Right hindlimb (tissue), 1 donor: ENCODE measurements at places on chromosomes 12 and 14.
A peak's percentile ranks its signal among the peaks of the same experiment; 100 is the strongest.

- no peak for DNase-seq
Observed at GRCh38 chr12:11801643-11802042, 152.2 kb downstream of the ETV6 start.

DNA sequence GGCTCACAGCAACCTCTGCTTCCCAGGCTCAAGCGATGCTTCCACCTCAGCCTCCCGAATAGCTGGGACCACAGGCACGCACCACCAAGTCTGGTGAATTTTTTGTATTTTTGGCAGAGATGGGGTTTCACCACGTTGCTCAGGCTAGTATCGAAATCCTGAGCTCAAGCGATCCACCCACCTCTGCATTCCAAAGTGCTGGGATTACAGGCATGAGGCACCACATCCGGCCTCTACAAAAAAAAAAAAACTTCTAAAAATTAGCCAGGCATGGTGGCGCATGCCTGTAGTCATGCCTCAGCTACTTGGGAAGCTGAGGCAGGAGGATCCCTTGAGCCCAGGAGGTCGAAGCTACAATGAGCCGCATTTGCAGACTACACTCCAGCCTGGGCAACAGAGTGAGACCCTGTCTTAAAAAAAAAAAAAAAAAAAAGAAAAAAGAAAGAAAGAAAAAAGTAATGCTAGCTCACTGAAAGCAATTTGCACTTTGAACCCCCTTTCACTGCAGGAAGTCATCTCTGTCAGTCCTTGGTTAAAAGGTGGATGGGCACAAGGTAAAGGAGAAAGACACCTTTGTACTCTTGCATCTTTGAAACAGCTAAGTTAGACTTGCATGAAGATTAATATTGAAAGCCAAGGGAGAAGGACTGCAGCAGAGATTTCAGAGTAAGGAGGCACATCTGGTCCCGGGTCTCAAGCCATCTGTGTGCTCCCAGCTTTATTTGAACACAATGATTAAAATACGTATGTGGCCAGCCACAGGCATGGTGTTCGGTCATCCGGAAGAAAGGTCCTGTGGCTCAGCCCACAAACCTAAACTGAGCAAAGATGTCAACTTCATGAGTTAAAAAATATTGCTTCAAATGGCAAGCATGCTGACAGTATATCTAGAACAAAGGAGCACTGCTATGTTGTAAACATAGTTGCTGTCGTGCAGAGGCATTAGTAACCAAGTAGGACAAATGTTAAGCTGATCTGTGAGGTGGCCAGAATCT, 103.8 kb upstream of the HMGA2 start:
- no peak for DNase-seq

- DNase-seq = no peak
Observed at GRCh38 chr12:12722435-12723148, 5.4 kb downstream of the CDKN1B start.

- DNase-seq = no peak
Observed at GRCh38 chr12:28114488-28114887, 75.8 kb upstream of the CCDC91 start.

GRCh38 chr12:52945389-52946232, 3.3 kb upstream of the KRT18 start:
- DNase-seq = no peak

- DNase-seq = no peak
Observed at GRCh38 chr14:102504328-102504999, 5.1 kb downstream of the ANKRD9 start.

DNA sequence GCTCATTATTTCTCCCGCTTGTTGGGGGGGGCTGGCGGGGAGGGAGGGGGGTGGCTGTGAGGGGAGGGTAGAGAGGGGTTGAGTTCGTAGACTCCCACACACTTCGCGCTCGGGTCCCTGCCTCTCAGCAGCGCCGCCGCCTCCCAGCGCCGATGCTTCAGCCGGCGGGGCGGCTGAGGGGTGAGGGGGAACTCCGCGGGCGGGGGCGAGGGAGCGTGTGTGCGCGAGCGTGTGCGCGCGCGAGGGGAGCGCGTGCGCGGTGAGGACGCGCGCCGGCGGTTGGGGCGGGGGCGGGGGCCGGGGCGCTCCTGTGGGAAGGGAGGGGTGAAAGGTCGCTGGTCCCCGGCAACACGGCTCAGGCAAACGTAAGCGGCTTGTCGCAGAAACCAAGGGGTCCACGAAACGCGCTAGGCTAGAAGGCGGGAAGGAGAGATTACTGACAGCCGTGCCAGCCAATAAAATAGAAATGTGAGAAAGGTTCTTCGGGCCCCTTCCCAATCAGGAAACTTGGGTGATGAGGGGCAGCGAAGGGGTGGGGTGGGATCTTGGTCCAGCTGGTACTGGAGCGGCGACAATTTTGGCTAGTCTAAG, 343 bp upstream of the NOVA1 start:
- DNase-seq = peak; percentile 96

DNA sequence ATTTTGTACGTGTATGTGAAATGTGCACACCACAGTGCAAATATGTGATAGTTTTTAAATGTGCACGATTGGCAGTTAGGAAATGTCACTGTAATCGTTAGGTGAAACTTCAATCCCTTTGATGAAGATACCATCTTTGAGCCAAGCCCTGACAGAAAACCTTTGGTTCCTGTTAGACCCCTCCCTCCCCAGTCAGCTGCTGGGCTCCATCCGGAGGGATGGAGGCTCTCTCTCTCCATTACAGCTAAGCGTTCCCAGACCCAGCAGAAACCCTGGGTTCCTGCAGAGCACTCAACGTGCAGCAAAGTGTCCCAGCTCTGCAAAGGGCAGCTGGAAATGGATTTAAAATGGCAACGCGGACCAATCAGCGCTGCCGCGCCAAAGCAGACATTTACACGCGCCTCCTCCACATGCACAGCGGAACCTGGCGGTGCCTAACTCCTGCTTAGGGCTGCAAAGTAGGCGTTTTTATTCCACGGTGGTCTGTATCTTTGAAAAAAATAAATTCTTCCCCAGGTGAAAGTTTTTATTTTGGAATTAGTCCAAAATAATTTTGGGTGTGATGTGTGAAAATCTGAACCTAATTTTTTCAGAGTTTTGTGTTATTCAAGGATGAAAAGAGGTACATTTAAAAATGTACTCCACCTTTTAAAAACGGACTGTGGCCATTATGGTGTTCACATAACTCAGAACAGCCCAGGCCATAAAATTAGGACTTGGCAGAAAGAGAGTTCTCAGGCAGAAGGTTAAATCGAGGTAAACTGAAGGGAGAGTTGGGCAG, 1.4 kb upstream of the HMGA2 start:
- DNase-seq = peak; percentile 82

GRCh38 chr12:2344885-2345284, 292.1 kb downstream of the CACNA1C start:
- peak; percentile 50 for DNase-seq

GRCh38 chr12:2393016-2393415, 340.2 kb downstream of the CACNA1C start:
- peak; percentile 13 for DNase-seq

- no peak for DNase-seq
Observed at GRCh38 chr14:39843881-39844280, 411.6 kb upstream of the FBXO33 start.

DNA sequence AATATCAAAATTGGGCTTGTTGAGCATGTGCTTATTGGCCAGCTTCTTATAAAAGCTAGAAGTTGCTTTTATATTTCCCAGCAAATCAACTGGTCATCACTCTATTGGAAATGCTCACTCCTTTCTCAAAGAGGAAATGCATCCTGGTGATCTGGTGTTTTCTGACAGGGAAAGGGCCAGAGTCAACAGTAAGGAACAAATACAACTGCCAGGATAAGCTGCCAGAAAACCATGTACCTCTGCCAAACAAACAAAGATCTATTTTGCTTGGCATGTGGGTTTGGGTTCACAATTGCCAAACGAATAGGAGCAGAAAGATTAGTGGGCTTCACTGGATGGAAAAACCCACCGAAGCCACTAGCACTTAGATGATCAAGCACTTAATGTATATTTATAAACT, 126.9 kb upstream of the PDZRN4 start:
- DNase-seq = peak; percentile 27

GRCh38 chr12:79454338-79454843, 236.4 kb downstream of the PAWR start:
- DNase-seq = no peak

DNA sequence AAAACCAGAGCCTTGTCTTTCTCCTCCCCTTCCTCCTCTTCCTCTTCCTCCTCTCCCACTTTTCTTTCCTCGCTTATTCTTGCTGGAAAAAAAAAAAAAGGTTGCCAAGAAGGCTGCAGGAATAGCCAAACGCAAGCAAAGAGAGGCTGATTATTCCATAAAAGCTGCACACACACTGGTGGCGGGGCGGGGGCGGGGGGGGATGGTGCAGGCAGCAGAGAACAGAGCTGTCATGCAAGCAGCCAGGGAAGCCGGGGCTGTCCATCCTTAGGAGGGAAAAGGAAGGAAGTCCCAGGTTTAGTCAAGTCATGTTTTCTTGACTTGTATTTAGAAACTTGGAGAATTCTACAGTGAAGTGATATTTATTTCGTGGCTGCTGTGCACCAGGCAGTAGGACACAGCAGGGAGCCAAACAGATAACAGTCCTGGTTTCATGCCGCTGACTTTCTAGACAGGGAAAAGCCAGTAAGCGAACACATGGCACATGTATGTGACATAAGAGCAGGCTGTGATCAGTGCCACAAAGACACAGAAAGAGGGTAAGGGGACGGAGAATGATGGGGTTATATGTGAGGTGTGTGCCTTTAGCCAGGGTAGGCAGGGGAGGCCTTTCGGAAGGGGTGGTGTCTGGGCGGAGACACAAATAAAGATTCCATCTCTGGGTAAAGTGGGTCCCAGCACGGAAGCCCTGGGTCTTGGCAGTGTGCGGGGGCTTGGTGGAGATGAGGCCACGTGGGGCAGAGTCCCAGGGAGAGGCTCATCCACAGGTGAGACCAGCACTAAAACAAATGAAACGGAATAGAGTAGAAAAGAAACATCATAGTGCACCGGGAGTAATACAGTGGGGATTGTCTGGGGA, 56.6 kb upstream of the SCN8A start:
- DNase-seq = no peak

- DNase-seq = no peak
Observed at GRCh38 chr14:93511001-93511400, 80.3 kb downstream of the UNC79 start.

- DNase-seq = no peak
Observed at GRCh38 chr12:126337556-126338441, 1272.6 kb downstream of the AACS start.

DNA sequence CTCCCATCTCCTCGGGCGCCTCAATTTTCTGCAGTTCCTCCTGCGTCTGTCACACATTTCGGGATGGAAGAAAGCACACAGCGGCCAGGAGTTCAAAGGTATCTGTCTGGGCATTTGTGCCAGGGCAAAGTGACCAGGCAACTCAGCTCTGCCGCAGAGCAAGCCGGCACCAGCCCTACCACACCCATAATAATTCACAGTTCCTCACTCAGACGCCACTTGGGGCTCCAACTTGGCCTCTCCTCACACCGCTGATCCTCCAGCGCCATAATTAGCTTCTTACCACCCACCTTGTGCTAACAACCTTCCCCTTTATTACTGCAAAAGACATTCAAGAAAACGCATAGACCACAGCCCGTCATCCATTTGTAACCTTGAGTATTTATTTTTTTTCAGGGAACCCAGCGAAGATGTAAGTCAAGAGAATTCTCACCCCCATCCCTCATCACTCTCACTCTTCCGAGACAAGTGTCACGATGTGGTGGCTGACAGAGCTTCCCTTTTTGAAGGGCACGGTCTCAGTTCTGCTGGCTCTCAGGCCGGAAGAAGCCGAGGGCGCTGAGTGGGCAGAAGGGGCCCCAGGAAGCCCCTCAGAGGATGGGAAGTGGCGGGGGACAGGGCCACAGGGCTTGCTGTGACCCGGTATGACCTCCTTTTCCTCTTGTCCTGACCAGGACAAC, 25.2 kb upstream of the NCOR2 start:
- DNase-seq = no peak

GRCh38 chr12:105316931-105317852, 13.3 kb upstream of the C12orf75 start:
- no peak for DNase-seq
